ENCODE measurements at places on chromosomes 12 and 14.

- DNase-seq: no peak
Measured at GRCh38 chr12:96153131-96153725, 40.9 kb upstream of the ELK3 start.

- no peak for DNase-seq
Measured at GRCh38 chr14:47637753-47638152, 37.7 kb downstream of the MDGA2 start.

GRCh38 chr14:21395450-21395849 lies 11.6 kb upstream of the SUPT16H start:
- no peak for DNase-seq

- no peak for DNase-seq
Measured at GRCh38 chr14:58884442-58884841, 246.7 kb downstream of the DACT1 start.

Data from vagina (tissue), 2 donors.